RKO (cell line): ENCODE measurements at places on chromosomes 16 and 17.

DNA sequence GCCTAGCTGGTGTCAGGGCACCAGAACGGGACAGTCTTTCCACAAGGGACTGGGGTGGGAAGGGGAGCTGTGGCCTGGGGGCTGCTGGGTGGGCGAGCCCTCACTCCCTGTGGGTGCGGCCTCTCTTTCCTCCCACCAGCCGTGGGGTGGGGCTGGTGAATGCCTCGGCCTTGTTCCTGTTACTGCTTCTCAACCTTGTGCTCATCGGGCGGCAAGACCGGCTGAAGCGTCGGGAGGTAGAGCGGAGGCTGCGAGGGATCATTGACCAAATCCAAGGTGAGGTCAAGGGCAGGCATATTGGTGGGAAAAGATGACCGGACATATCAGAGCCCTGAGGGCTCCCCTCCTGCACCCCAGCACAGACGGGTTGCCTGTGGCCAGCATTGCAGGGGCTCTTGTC is 29.2 kb downstream of the CASKIN2 start:
- no peak for DNase-seq

- DNase-seq = no peak
Measured at GRCh38 chr16:76335180-76335974, 58.2 kb downstream of the CNTNAP4 start.

DNA sequence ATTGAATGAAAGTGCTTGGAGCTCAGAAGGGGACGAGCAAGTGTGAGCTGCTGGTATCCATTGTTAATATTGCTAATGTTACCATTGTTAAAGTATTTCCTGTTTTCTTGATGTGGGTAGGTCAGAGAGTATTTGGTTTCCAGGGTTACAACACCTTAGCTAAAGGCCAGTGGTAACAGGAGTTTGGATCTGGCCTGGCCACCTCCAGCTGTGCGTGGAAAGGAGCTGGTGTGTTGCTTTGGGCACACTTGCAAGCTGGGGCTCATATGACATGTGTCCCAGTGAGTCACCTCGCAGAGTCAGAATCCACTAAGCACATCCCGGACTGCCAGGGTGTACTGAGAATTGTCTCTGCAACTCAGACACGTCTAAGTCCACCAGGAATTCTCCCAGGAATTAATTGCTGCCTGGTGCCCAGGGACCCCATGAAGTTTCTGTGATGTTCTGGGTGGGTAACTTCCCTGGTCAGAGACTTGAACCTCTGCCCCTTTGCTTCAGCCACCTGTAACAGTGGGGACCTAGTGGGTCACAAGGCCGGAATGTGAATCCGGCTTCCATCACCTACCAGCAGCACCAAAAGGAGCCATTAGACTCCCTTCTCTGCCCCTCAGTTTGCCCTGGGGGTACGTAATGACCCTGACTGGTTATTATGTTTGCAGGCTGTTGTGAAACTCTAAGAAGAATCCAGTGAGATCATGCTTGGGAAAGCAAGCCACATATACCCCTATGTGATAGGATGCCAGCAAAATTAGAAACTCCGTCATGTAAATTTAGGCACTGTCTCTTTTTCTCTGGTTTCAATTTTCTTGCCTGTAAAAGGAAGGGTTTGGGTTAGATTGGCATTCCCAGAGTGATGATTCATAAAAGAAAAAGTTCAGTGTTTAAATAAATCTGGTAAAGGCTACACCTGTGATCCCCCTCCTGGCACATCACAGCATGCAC is 12.8 kb downstream of the SLC6A2 start:
- peak; percentile 17 for DNase-seq

GRCh38 chr16:5326395-5326794 is 228.8 kb upstream of the EEF2KMT start:
- no peak for DNase-seq

DNA sequence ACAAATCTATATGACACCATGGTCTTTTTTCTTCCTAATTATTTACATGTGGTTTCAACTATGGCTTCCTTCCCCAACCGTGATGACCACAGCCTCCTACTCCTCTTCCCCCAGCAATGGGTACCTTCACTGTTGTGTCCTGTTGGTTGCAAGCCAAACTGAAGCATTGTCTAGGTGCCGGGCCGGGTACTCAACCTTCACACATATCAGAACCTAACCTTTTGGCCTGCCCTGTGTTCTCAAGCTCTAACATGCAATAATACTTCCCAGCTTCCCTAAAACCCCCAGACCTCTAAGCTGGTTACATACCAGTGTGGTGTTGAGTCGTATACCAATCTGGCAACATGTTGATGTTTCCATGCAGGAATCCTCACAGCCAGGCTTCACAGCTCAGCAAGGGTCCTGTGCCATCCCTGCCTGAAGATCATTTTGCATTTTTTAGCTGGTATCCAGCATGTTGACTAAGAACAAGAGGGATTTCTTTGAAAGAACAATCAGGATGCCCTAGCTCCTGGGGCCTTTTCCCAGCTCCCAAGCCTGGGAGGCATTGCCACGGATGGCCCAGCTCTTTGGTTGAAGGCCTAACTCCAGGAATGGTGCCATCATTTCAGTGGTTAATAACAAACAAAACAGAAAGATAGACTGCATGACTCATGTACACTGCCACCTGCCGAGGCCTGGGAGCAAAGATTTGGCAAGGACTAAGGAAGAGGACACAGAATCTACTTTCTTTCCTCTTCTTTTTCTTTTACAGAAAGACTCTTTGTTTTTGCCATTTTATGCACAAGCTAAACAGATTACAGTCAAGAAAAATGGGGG is 373.7 kb upstream of the SALL1 start:
- no peak for DNase-seq

GRCh38 chr17:5330981-5331380 is 48.9 kb downstream of the RABEP1 start:
- DNase-seq = peak; percentile 29

DNA sequence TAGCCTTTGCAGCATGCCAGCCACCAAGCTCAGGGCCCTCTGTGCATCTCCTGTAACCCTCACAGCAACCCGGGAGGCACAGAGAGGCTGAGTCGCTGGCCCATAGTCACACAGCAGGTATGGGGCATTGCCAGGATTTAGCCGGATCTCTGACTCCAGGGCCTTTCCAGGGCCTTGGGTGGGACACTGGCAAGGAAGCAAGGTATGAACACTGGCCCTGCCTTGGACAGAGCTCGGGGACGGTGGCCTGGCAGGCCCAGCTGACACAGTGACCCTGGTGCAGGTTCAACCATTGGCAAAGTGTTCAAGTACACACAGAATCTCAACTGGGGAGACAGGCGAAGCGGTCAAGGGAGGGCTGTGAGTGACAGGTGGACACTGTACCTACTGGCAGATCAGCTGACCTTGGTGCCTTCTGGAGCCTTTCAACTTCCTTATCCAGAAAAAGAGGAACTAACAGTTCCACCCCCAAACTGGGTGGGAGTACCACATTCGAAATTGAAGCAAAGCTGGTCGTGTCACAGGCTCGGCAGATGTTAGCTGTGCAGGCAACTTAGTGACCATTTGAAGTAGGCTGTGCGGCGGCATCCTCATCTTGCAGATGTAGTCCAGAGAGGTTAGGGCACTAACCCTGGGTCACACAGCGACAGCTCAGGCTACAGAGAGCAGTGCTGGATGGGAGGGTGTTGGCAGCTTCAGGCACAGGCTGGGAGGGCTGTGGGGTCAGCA is 287.4 kb downstream of the SEC14L1 start:
- no peak for DNase-seq
